ENCODE measurements at places on chromosomes 2 and 18.

- DNase-seq = no peak
These were observed 65.8 kb downstream of the ANKRD62 start for GRCh38 chr18:12159446-12159845.

- peak; percentile 53 for DNase-seq
These were observed 3.1 kb downstream of the GYPC start for GRCh38 chr2:126658905-126659561.

DNA sequence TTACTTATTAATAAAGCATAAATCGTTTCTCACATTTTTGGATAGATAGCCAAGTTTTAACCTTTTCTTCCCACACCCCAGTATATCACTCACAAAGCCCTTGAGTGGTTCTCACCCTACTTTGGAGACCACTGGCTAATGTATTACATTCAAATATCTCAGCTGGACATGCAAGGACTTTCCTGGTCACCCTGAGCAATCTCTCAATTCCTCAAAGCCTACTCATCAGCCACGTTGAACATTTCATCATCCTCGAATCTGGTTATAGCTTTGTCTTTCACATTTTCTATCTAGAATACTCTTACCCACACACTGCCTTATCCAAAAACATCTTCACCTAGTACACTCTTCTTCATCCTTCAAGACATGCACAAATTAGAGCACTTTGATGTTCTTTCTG, 71.1 kb upstream of the MAPRE2 start:
- no peak for DNase-seq

DNA sequence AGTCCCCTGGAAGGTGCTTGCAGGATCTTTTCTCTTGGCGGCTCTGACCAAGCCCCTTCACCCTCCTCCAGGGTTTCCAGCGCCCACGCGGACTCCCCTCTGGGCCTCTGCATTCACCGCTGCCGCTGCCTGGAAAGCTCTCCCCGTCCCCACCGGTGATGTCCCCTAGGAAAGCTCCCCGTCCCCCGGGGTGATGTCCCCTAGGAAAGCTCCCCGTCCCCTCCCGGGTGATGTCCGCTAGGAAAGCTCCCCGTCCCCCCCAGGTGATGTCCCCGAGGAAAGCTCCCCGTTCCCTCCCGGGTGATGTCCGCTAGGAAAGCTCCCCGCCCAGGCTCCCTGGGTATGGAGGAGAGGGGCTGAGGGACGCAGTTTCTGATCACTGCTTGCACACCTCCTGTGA, 27.9 kb downstream of the ZAP70 start:
- DNase-seq = no peak

DNA sequence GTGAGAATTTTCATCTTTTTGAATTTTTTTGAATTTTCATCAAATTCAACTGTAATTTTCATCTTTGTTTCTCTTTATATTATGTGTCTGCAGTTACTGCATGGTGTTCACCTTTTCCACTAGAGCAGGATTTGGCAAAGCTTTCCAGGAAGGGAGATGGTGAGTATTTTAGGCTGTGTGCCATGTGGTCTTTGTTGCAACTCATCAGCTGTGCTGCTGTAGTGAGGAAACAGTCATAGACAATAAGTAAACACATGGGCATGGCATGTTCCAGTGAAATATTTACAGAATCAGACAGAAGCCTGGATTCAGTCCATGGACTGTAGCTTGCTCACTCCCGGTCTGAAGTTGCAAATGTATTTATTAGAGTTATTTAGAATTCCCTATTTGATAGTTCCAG, 120.4 kb downstream of the DCDC2C start:
- DNase-seq = no peak

DNA sequence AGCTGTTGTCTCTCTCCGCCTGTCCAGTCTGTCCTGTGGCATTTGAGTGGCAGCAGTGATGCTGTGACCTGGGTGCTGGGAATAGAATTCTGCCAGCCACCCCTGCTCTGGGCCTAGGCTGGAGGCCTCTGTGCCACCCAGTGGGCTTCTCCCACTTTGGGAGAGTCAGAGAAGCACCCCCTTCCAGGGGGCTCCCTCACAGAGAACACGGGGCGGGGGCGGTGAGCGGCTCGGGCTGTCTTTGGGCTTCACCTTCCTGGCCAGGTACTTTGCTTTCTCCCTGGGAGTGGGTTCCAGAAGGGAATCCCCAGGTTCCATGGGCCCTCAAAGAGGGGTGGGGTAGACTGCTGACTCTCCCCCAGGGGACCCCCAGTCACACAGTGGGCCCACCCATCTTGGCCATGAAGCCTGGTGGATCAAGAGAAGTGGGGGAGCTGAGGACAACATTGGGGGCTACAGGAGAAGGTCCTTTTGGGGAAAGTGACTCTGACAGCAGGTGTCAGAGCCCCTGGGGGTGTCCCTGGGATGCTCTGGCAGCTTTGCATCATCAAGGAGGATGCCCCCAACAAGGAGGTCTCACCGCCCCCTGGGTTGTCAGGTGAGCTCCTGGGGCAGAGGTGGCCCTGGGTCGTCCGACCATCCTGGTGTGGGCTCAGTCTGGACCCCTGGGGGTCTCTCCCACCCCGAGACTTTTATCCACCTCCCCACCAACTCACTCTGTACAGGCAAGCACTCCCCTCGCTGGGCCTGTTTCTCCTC, 18.8 kb upstream of the BOK start:
- no peak for DNase-seq

- DNase-seq = no peak
These were observed 86.0 kb downstream of the CTIF start for GRCh38 chr18:48624856-48625255.

DNA sequence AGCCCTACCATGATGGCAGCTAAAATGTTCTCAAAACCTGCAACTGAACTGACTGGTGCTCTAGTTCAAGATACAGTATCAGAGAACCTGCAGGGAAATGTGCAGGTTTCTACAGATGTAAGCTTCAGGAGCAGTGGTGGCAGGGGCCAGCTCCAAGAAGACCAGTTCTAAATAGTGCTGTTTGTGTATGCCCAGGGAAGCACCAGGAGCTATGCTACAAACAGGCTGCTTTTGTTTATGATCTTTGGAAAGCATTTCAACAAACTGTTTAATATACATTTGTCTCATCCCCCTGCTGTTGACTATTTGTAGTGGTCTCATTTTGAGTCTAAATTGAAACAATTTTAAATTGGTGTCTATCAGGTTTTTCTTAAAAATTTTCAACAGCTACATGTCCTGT, 20.7 kb downstream of the FZD5 start:
- DNase-seq = no peak

DNA sequence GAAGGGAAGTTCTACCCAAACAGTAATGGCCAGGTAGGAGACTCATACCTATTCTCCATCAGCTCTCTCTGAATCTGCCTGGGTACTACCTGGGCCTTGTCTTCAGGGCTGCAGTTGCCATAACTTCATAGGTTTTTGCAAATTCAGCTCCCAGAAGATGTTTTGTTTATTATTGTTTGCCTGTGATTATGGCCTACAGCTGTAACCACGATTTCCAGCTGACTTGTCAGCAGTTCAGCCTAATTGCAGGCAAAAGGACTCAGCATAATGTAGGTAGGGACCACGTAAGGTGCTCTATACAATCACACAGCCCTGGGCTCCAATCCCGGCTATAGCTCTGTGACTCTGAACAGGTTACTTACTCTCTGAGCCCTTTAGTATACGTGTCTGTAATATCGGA, 187.0 kb upstream of the FN1 start:
- no peak for DNase-seq
